ENCODE measurements at places on chromosomes 1 and 21. TPM values are rescaled to one million over a fixed set of nuclear protein-coding genes. Genes with fewer than 3 reads are reported as not detected.
A peak's percentile ranks its signal among the peaks of the same experiment; 100 is the strongest.

GRCh38 chr1:95169548-95169947, 52.4 kb downstream of the TLCD4 start:
- DNase-seq = no peak
- H3K36me3 ChIP-seq = peaks cover 9% of the 10 kb centered on the region
- H3K4me3 ChIP-seq = no peak overlapping the region
- peaks cover 2% of the 10 kb centered on the region for H3K4me1 ChIP-seq

GRCh38 chr1:3152143-3152542, 83.1 kb downstream of the PRDM16 start:
- H3K27ac ChIP-seq = no peak overlapping the region
- no peak overlapping the region for H3K4me3 ChIP-seq
- H3K4me1 ChIP-seq = no peaks in the 10 kb centered on the region
- no peaks in the 10 kb centered on the region for H3K36me3 ChIP-seq

DNA sequence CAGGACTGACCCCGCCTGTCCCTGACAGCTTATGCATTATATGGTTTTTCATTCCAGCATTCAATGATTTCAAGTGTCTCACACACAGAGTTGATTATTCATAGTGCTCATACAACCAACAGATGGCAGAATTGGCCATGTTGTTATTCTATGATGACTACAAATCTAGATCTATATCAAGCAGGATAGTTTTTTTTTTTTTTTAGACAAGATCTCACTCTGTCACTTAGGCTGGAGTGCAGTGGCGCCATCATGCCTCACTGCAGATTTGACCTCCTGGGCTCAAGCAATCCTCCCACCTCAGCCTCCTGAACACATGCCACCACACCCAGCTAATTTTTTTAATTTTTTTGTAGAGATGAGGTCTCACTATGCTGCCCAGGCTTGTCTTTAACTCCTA, 40.1 kb upstream of the LRRC8D start:
- no peak overlapping the region for H3K27ac ChIP-seq
- H3K4me1 ChIP-seq = peaks cover 5% of the 10 kb centered on the region
- no peaks in the 10 kb centered on the region for H3K27me3 ChIP-seq
- H3K36me3 ChIP-seq = no peaks in the 10 kb centered on the region
- no peak for DNase-seq

Gene CFHR3
- 215 TPM for total RNA-seq

DNA sequence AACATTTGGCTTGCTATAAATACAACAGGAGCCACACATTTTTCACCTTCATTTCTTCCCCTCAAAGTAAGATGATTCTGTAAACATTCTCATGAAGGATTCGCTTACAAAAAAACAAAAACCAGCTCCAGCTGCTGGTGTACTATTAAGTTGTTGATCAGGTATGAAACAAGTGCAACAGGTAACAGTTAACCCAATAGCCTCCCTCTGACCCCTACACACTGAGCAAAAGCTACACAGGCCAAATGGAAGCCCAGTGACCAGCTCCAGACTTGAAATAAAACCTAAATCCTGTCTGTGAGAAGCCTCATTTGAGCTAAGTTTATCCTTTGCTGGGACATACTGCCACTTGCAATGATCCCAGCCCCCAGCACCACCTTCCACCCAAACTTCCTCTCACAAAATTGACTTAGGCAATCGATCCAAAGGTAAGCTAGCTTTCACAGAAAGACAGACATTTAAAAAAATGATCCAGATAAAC, 991 bp downstream of the TIAM1 start:
- DNase-seq = no peak
- H3K4me1 ChIP-seq = peaks cover 17% of the 10 kb centered on the region
- H3K36me3 ChIP-seq = peaks cover under 1% of the 10 kb centered on the region

DNA sequence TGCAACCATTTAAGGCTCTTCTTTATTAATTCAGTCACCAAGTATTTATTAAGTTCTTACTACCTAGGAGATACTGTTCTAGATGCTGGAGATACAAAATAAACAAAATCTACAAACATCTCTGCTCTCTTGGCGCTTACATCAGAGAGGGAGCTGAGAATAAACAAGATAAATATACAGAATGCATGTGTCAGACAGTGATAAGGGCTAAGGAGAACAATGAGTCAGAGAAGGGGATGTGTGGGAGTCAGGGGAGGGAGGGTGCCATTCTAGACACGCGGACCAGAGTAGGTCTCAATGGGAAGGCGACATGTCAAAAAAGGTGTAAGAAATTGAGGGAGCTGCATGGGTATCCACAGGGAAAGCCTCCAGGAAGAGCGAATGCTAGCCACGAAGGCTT, 393.2 kb downstream of the RWDD3 start:
- no peak for DNase-seq
- no peaks in the 10 kb centered on the region for H3K4me1 ChIP-seq
- H3K27me3 ChIP-seq = no peaks in the 10 kb centered on the region
- no peak overlapping the region for H3K4me3 ChIP-seq

DNA sequence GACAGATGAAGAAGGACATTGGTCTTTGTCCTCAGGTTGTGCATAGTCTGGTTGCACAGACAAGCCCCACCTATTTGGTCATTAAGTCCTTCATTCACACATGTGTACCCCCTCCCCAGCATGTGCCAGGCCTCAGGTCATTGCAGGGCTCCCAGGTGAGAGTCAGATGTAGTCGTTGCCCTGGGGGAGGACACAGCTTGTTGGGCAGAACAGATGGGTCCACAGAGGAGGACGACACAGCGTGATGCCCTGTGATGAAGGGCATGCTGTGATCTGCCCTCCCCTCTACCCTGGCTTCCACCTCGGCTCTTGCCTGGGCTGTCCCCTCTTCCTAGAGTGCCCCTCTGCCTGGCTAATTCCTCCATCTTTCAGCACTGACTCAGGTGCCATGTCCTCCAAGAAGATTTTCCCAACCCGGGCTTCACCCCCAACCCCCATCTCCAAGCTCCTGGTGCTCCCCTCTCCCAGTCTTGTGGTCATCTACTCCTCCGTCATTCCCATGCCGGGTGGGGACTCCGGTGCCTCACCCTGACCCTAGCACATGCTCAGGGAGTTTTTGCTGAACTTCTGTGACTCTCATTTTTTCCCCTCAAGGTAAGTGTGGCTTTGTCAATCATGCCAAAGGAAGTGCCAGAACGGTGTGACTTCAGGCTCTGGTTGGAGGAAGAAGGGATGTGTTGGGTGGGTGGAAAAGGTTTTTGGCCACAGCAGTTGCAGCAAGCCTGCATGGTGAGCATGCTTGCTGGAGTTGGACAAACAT, 220.5 kb downstream of the FOXD2 start:
- H3K27me3 ChIP-seq = no peaks in the 10 kb centered on the region
- H3K27ac ChIP-seq = no peak overlapping the region
- no peak overlapping the region for H3K4me3 ChIP-seq
- DNase-seq = no peak

DNA sequence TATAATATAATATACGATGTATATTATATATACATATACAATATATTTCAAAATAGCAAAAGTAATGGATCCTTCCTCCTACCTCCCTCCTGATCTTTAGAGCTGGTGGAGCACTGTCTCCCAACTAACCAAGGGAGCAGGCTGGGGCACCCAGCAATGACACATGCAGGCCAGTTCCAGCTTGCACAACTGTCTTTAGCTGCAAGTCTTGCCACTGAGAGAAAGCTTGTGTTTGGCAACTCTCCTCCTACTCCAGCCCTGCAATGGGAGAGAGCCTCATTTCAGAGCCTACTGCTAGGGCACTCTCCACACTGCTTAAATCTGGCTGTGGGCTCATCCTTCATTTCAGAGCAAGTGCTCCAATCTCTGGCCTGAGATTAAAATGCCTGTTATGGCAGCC, 469.8 kb upstream of the OLFM3 start:
- H3K27me3 ChIP-seq = no peaks in the 10 kb centered on the region
- no peaks in the 10 kb centered on the region for H3K36me3 ChIP-seq
- no peaks in the 10 kb centered on the region for H3K4me1 ChIP-seq
- no peak overlapping the region for H3K4me3 ChIP-seq

DNA sequence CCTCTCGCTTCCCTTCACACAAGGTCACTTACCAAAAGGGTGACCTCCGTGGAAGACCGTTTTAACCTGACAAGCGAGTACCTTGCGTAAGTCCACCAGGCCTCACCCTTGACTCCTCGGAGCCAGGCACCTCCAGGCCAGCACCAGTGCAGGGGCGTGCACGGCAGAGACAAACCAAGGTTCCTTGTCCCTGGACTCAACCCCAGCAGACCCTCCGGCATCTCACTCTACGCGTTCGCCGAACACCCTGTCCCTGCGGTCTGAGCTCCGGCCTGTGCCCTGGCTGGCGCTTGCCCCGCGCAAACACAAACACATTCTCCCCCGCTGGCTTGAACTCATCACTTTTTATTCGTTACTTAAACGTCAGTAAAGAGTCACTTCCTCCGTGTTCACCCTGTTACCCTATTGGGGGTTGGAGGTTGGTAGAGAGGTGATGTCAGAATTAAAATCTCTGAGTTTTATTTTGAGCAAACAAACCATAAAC, 4.5 kb downstream of the TBX15 start:
- H3K36me3 ChIP-seq = no peaks in the 10 kb centered on the region
- DNase-seq = no peak
- peaks cover 29% of the 10 kb centered on the region for H3K27me3 ChIP-seq
- H3K27ac ChIP-seq = no peak overlapping the region
- no peak overlapping the region for H3K4me3 ChIP-seq
- peaks cover 30% of the 10 kb centered on the region for H3K4me1 ChIP-seq

- no peak overlapping the region for H3K4me3 ChIP-seq
- H3K4me1 ChIP-seq = peaks cover 1% of the 10 kb centered on the region
- H3K27ac ChIP-seq = no peak overlapping the region
- no peaks in the 10 kb centered on the region for H3K36me3 ChIP-seq
- no peaks in the 10 kb centered on the region for H3K27me3 ChIP-seq
Measured at GRCh38 chr1:188022661-188023060, 1193.9 kb downstream of the PLA2G4A start.

DNA sequence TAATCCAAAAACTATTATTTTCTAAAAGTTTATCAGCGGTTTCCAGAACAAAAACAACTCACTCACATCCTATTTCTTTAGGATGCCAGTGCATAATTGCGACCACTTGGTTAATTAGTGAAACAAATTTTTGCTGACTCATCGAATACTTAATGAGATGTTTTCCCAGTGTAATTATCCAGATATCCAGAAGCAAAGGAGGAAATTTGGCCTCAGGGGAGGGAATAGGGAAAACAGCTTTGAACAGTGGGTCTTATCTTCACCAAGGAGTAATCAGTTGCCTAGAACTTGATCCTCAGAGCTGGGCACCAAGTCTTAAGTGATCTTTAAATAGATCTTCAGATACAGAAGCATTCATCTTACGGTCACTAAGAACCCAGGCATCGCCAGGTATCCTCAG, 24.3 kb downstream of the STYXL2 start:
- peaks cover 9% of the 10 kb centered on the region for H3K4me1 ChIP-seq
- no peaks in the 10 kb centered on the region for H3K27me3 ChIP-seq
- H3K4me3 ChIP-seq = no peak overlapping the region
- no peaks in the 10 kb centered on the region for H3K36me3 ChIP-seq

GRCh38 chr1:61782771-61783170, 40.5 kb downstream of the PATJ start:
- H3K27me3 ChIP-seq = no peaks in the 10 kb centered on the region
- H3K4me3 ChIP-seq = no peak overlapping the region
- no peak overlapping the region for H3K27ac ChIP-seq
- no peak for DNase-seq

DNA sequence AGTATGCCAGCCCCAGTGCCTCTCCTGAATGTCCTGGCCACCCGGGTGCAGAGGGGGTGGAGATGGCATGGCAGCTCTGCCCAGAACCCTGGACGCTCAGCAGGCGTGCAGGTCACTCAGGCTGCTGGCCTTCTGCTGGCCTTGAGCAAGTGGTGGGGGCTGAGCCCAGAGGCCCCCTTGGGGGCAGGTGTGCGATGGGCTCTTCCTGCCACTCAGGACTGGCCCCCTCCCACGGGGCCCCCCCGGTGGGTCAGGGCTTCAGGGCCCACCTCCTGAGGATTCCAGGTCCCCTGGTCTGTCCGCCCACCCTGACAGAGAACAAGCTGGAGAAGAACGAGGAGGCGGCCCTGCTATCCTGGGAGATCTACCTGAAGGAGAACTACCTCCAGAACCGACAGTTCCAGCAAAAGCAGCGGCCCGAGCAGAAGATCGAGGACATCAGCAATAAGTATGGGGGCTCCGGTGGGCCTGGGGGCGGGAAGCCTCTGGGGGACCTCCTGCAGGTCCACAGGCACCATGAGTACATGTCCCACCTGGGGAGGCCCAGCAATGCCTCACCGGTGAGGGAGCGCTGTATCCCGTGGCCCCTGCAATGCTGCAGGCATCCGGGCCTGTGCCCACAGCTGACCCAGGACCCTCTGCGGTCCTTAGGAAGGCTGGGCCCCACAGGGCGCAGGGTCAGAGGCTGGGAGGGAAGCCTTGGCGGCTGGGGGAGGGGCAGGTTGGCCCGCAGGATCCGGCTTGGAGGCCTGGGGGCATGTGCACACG, 37.0 kb upstream of the LRRC3 start:
- no peaks in the 10 kb centered on the region for H3K36me3 ChIP-seq
- no peaks in the 10 kb centered on the region for H3K4me1 ChIP-seq
- H3K27ac ChIP-seq = no peak overlapping the region
- no peak overlapping the region for H3K4me3 ChIP-seq
- no peak for DNase-seq

GRCh38 chr1:10539411-10540043, 64.8 kb downstream of the PEX14 start:
- H3K4me1 ChIP-seq = peaks cover 3% of the 10 kb centered on the region
- no peak for DNase-seq
- H3K36me3 ChIP-seq = peaks cover 9% of the 10 kb centered on the region
- H3K4me3 ChIP-seq = no peak overlapping the region
- H3K27ac ChIP-seq = no peak overlapping the region

- no peaks in the 10 kb centered on the region for H3K36me3 ChIP-seq
- DNase-seq = peak; percentile 6
- no peak overlapping the region for H3K4me3 ChIP-seq
- H3K4me1 ChIP-seq = no peaks in the 10 kb centered on the region
Measured at GRCh38 chr1:7393136-7393535, 378.0 kb upstream of the VAMP3 start.

DNA sequence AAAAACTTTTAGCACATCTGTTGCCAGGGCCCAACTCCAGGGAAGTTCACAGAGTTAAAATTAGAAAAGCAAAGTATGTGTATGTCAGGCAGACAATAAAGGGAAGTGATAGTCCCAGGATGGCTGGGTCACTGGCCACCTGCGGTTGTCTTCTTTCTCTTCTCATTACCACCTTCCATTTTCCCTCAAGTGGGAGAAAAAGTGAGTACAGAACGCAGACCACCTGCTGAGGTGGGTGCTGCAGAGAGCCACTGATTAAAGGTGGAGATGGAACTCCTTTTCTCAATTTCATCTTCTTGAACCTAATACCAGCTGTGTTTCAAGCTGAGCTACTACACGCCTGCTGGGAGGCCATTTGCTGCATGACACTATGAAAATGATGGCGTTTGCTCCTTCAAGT, 88.8 kb upstream of the PDE4B start:
- H3K4me3 ChIP-seq = no peak overlapping the region
- no peak for DNase-seq
- H3K4me1 ChIP-seq = no peaks in the 10 kb centered on the region
- no peaks in the 10 kb centered on the region for H3K36me3 ChIP-seq

- no peak overlapping the region for H3K27ac ChIP-seq
- H3K27me3 ChIP-seq = no peaks in the 10 kb centered on the region
- H3K36me3 ChIP-seq = peaks cover 71% of the 10 kb centered on the region
- DNase-seq = no peak
- H3K4me3 ChIP-seq = no peak overlapping the region
Measured at GRCh38 chr1:113103977-113104376, 31.0 kb downstream of the LRIG2 start.

Measured in liver (tissue), 10 donors.